ENCODE measurements at places on chromosomes 2 and 18. TPM values are rescaled to one million over a fixed set of nuclear protein-coding genes. Genes with fewer than 3 reads are reported as not detected.

DNA sequence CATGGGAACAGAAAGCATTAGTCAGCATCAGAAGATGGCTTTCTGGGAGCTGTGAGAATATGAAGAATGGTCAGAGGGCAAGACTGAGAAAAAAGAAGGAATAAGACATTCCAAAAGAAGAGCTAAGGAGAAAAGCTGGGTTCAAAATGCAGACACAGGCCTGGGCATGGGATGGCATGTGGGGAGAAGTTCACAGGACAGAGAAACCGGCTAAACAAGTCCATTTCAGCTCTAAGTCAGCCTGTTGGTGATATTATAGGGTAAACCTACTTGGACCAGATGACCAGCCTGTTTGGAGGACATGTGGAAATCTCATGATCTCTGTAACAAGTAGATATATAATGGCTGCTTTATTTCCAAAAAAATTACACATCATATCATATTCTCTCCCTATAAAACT is 91.7 kb upstream of the MEIS1 start:
- DNase-seq = no peak

SERPINB4 gene
- total RNA-seq = not detected

GRCh38 chr2:195318440-195319111 is 338.4 kb upstream of the SLC39A10 start:
- no peak for DNase-seq

DNA sequence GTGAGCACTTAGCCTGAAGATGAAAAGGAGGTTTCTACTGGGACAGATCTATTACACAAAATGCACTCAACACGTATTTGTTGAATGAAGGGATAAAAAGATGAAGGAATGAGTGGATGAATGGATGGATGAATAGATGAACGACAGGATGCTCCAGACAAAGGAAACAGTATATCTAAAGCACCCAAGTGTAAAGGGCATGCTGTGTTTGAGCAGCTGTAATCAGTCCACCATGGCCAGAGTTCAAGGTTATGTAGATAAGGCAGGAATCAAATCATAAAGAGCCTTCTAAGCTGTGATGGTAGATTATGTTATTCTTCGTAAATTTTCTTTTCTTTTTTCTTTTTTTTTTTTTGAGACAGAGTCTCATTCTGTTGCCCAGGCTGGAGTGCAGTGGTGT is 213.8 kb upstream of the FBXO11 start:
- no peak for DNase-seq

DNA sequence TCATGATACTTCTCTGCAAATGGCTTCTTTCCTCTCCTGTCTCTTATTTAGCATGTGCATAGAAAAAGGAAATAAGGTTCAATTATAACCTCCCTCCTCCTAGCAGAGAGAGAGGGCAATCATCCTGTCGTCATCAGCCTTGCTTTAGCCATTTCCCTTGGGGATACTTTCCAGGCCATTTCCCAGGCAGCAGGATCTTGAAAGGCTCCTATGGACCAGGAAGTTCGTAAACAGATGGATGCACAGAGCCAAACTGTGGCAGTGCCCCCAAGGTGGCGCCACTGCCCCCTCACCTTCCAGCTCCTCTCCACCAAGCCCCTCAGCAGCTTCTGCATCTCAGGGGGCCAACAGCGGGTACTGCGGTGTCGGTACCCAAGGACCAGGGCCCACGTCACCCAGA is 157.4 kb downstream of the DTNA start:
- DNase-seq = no peak

DNA sequence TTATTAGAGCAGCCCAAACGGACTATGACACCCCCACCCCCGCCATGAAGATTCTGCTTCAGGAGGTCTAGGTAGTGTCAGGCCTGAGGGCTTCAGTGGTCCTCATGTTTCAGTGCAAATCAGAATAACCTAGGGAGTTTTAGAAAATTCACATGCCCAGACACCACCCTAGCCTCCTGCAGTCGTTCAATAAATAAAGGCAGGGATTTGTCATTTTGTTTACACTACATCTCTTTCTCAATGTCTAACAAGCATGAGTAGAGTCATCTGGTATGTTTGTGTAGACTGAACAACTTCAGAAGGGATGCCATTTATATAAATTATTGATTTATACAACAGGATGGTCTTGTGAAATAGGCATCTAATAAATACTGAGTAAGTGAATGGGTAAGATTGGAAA is 112.1 kb upstream of the SERPINE2 start:
- no peak for DNase-seq

DNA sequence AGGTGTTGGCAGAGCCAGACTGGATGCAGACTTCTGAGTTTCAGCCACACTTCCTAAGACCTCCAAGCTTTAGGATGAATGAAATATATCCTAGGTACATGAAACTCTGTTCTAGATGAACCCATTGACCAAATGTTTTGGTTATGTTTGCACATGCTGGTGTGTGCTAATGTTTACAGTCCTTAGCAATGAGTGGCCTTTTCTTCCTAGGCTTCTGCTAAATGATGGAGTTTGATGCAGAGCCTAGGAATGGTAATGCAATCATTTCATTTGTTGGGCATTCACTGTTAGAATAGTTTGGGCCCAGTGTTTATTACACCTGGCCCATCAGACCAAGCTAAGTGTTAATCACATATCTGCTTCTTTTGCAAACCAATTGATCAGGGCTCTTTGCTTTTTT is 464.7 kb downstream of the MEIS1 start:
- DNase-seq = no peak

DNA sequence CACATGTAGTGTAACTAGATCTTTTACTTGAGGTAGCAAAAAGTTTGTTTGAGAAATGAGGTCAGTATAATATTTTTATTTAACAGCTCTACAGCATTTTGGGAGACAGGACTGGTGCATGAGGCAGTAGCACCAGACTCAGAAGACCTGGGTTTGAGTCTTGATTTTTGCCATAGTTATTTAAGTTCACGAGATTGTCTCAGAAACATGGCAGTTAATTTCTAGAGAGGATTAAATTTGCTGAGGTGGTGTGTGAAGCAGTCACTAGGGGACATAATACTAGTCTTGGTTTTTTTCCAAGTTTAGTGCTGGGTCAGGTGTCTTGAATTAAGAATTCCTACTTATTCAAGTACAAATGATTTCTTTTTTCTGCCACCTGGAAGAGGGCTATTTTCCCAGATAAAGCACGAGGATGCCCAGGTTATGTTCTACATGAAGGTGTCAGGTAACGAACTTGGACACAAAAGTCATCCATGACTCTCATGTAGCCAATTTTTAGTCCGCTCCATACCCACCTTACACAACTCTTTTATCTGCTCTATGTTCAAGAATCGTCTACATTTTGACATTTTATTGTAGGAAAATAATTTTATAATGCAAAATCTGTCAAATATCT is 1.4 kb downstream of the MARCHF7 start:
- DNase-seq = no peak

SKOR2 gene
- not detected for total RNA-seq

DNA sequence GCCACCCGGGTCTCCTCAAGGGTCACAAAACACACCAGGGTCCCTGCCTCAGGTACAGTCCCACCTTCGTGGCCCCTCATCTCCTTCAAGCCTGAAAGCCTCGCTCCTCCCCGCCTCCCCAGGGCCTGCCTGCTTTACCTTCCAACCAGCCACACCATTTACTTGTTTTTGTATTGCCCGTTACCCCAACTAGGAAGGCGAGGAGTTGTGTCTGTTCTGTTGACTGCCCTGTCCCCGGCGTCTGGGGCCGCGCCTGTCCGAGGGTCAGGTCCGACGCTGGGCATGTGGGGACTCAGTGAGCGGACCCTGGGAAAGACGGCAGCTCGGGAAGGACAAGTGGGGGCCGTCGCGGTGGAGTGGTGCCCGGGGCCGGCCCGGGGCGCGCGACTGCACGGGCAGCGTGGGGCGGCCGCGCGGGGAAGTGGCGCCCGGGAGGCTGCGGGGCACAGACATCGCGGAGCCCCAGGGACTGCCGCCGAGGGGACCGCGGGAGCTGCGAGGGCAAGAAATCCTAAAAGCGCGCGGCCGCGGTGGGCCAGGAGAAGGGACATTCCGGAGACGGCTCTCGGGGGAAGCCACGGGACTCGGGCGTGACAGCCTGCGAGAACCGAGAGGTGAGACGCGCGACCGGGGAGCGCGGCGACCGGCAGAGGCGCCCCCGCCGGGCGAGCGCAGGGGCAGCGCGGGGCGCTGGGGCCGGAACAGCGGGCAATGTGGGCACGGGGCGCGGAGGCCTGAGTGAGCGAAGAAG is 797 bp upstream of the GRHL1 start:
- DNase-seq = no peak

DNA sequence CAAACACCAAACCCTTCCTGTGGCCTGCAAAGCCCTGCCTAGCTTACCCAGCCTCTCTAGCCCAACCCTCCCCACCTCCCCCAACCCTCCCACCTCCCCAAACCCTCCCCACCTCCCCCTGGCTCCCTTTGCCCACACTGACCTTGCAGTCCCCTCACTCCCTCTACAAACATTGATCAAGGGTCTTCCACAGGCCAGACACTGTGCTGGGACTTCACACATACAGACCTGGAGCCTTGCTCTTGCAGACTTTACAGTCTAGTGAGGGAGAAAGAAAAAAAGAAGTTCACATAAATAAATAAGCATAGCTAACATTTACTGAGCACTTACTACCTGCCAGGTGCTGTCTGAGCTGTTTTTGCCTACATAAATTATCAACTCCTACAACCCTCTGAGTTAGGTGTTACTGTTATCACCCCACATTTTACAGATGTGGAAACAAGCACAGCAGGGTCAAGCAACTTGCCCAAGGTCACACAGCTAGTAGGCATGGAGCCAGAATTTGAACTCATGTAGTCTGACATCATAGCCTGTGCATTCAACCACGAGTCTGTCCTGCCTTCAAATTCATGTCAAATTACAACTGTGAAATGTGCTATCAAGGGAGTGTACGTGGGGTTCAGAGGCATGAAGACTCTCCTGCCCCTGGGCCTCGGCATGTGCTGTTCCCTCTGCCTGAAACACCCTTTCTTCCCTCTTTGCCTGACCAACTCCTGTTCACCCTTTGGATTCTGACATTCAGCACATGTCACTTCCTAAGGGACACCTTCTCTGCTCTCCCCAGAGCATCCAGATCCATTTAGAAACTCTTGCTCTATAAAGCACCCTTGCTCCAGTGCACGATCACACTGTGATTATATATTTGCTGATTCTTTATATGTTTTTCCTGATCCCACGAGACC is 209.9 kb downstream of the TNS1 start:
- no peak for DNase-seq

DNA sequence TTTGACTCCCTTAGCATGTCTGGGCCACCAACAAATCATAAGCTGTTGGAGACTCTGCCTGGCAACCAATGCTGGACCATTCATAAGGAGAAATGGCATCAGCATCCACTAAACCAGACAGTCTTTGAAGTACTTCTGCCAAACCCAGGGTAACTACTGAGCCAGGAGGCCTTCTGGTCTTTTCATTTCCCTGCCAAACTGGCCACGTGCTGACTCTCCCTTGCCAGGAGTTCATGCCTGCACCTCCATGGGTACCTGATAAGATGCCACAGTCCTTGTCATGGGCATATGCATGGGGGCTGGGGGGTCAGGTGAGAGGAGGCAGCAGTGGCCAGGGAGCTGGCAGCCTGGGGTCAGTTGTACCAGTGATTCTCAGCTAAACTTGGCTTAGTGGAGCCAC is 34.2 kb upstream of the DAPL1 start:
- no peak for DNase-seq

TUBA4B gene
- not detected for total RNA-seq

C2orf81 gene
- total RNA-seq = 2.9 TPM

GRCh38 chr2:226002438-226002837 is 602.9 kb downstream of the NYAP2 start:
- no peak for DNase-seq

DNA sequence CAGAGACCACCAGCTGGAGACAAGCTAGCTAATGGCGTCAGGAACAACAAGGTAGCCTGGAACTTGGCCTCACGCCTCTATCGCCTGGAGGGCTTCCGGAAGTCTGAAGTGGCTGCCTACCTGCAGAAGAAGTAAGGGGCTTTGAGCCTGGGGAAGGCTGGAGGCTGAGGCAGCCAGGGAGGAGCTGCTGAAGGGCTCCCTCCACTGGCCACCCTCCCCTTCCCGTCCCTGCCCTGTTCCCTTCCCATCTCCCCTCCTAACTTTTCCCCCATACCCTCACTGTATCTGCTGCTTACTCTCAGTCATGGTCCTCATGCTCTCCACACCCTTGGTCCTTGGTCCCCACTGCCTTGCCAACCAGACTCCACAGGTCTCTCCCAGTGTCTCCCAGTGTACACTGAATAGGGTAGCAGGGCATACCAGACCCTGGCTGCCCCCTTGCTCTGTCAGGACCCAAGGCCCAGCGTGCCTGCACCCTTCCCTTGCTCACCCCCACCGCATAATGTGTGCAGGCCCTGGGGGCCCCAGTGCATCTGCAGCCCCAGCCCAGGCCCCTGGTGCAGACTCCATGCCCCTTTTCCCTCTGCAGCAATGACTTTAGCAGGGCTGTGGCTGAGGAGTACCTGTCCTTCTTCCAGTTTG is 18.8 kb downstream of the PSD4 start:
- no peak for DNase-seq

CXCR1 gene
- not detected for total RNA-seq

LIMS2 gene
- 7.7 TPM for total RNA-seq

GRCh38 chr2:215505044-215505786 is 69.3 kb upstream of the FN1 start:
- no peak for DNase-seq

DNA sequence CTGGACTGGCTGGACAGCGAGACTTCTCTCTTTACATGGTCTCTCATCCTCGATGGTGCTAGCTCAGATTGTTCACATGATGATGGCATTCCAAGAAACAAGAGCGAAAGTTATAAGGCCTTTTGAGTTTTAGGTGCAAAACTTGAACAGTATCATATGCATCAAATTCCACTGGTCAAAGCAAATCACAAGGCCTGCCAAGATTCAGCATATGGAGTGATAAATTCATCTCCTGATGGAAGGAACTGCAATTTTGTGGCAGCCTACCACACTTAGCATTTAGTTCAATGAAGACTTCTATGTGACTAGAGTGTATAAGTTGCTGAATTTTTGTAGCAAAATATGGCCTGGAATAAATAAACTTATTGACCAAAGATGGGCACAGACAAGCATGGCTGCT is 194.0 kb upstream of the EPC2 start:
- DNase-seq = no peak

LRATD1 gene
- not detected for total RNA-seq

FZD7 gene
- total RNA-seq = 0.30 TPM

GRCh38 chr2:239834143-239834542 is 191.0 kb downstream of the NDUFA10 start:
- no peak for DNase-seq

- DNase-seq = no peak
Measured at GRCh38 chr2:74959106-74959751, 786 bp downstream of the POLE4 start.

DNA sequence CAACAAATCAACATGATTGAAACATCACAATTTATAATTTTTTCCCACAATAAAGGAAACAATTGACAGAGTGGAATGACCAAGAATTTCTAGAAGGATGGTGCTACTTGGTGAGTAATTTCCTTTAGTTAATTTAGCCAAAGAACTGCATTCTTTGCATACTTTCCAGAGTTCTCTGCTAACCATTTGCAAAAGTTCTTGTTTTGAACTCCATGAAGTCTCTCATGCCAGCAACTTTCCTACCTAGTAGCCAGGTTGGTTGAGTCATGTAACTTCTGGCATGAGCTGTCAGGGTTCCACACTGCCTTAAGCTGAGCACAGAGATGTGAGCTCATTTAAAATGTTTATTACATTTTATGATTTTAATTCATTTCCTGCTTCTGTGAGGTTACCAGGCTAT is 539.6 kb downstream of the PID1 start:
- DNase-seq = no peak

STK39 gene
- 24.1 TPM for total RNA-seq

UGP2 gene
- total RNA-seq = 82.7 TPM

All from T-helper 17 cell (primary cell).